ENCODE measurements at places on chromosomes 1 and 21.

- no peak for DNase-seq
Observed at GRCh38 chr1:1622788-1623094, 7.4 kb downstream of the MIB2 start.

DNA sequence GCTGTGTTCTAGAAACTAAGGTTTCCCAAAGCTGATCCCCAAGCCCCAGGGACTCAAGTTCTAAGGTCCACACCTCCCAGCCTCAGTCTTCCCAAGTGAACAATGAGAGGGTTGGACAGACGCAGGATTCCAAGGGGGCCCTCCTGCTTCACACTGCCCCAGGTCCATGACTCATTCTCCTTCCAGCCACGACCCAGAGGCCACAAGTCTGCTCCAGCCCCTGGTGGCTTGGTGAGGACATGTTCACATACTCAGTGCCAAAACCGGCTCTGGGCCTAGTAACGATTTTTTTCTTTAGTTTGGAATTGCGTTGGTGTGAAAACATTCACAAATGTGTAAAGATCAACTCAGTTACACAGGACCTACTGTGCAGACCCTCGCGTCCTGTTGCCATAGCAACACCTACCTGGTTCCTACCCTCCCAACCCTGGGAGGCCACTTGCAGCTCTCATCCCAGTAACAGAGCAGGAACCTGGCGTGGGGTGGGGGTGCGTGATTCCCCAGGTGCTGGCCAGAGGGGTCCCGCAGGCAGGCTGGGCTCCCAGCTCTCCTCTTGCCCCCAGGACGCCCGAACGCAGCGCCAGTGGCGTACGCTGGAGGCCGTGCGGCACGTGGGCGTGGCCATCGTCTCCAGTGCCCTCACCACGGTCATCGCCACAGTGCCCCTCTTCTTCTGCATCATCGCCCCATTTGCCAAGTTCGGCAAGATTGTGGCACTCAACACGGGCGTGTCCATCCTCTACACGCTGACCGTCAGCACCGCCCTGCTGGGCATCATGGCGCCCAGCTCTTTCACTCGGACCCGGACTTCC is 57.0 kb downstream of the DISP3 start:
- no peak for DNase-seq

- DNase-seq: no peak
Observed at GRCh38 chr1:242827538-242827937, 303.0 kb upstream of the PLD5 start.

GRCh38 chr1:67816506-67816905 is 16.8 kb downstream of the GNG12 start:
- no peak for DNase-seq

- no peak for DNase-seq
Observed at GRCh38 chr1:100122177-100122576, 10.6 kb downstream of the SASS6 start.

DNA sequence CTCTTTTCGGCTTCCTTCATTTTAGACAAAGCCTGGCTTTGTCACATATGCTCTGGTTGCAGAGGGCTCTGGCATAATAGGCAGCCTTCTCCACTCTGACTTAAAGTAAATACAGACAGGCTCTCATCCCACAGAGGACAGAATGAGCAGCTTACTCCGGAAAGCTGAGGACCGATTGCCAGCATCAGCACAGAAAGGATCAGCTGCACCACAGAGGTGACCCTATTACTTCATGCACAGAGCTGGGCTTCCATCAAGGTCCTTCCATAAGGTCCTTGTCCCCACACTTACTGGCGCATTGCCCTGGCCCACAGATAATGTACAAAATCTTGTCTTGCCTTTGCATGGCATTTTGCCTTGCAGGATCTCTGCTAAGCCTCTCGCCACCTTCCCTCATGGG is 67.6 kb downstream of the SEC16B start:
- no peak for DNase-seq

DNA sequence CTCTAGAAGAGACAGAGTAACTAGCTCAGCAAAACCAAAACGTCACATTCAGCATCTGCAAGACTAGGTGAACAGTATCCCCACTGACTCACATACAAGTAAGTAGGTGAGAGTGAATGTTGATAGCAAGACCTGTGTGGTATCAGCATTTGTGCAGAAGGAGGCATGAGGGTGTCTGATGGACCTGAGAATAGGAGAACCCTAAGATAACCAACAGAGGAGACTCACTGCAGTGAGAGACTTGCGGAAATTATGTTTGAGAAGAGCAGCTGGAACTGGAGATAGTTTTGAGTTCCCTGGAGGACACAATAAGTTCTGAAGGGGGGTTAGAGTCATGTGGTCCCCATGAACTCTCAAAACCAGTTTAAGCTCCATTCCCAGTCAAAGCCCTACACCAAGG is 59.1 kb downstream of the DYRK1A start:
- no peak for DNase-seq

DNA sequence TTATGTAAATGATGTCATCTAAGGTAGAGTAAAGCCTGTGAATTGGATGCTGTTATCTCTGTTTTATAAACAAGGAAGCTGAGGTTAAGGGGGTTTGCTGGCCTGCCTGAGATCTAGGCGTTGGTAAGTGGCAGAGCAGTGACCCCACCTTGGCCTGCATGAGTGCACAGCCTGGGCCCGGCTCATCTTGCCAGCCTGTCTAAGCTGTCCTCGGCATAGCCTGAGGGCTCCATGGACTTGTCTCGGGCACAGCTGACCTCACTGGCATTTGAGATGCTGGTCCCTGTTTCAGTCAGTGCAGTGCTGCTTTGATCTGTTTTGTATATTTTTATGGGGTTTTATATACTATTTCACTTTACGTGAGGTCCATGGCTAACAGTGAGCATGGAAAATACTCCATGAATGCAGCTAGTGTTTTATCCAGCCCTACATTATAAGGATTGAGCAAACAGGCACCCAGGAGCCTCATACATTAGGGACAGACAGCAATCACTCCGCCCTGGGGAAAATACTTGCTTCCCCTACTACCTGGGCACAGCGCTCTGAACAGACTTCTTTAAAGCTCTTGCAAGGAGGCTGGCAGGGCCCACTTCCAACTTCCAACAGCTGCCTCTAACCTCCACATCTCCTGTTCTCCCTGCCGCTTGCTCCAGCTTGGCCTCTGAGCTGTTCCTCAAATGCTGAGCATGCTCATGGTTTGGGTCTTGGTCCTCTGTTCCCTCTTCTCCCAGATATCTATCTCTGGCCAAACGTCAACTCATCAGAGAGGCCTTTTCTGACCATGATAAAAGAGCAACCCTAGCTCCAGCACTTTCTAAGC is 150.6 kb upstream of the HMGB4 start:
- DNase-seq: no peak

DNA sequence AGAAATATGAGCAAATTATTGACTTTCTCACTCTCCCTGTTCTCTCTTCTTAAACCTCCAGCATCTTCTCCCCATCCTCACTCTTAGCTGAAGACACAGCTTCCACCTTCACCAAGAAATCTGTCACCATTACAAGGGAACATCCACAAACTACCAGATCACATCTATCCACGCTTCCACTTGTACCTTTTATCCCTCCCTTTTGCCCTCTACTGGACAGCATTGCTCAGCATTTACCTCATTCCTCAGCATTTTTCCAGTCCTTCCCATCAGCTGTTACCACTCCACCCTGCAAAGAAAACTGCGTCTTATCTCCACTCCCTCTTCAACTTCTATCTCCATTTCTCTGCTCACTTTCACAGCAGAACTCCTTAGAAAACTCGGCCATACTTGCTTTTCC is 42.6 kb downstream of the KCNJ6 start:
- no peak for DNase-seq

GRCh38 chr1:205913451-205914154 is 29.7 kb downstream of the SLC26A9 start:
- no peak for DNase-seq

DNA sequence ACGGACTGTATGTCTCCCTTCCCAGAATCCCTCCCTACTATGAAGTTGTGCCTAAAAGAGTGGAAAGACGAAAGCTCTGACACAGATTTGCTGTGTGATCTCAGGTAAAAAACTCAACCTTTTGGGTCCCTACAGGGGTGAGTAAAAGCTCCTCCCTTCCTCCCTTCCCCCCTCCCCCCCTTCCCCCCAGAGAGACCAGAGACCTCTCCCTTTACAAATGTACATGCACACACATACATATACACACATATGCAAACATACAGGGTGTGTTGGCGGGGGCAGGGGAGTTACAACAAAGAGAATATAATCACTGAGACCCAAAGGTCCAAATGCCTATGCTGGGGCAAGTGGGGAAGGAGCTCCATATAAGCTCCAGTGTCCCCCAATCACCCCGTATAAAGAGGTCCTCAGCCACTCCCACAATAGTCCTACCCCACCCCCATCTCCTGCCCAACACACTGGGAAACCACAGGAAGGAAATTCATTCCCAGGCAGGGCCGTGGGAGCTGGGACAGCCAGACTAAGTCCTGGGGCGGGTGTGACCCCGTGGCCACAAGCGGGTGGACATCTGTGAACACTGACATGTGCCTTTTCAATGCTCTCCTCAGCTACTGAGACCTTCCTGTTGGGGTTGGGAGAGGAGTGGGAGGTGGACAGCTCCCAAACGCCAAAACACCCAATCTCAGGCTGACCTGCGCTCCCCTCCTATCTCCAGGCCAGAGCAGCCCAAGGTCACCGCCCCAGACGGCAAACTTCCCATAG is 2.0 kb downstream of the MEF2D start:
- peak; percentile 73 for DNase-seq

DNA sequence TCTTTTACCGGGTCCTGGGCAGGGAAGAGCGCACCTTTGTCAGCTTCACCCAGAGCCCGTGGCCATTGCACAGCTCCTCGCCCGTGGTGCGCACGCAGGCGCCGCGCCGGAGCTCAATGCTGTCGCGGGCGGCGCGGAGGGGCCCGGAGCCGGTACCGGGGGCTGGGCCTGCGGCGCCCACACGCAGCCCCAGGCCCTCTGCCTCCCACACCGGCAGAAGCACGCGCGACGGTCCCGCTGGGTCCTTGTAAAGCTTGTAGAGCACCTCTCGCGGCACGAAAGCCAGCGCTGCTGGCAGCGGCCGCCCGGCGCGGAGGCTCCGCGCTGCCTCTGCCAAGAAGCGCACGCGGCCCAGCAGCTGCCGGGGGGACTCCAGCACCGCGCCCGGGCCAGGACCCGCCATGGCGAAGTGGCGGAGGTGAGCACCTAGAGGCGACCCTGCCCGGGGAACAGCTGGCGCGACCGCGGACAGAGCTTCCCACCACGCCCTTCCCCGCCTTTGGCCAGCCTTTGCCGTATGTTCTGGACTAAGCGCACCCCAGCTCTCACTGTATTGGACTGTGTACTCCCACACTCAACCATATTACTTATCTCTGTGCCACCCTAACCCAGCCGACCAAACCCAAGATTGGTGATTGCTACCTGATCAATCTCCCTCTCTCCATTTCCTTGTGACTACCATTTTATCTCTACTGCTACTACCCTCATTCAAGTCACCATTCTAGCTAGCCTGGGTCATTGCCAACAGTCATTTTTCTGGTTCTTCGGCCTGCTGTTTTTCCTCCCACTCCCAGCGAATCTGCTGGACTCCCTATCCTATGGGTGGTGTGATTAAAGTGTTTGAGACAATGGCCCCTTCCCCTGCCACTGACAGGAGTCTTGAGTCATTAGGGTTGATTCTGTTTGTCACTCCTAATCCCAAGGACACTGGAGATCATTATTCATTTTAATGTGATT is at the start of gene HECTD3:
Gene HECTD3, minus strand, starts transcription at position 470 of the 957 bp plus-strand sequence. Its CDS starts 67 bp downstream, at position 403.
- peak; percentile 80 for DNase-seq

DNA sequence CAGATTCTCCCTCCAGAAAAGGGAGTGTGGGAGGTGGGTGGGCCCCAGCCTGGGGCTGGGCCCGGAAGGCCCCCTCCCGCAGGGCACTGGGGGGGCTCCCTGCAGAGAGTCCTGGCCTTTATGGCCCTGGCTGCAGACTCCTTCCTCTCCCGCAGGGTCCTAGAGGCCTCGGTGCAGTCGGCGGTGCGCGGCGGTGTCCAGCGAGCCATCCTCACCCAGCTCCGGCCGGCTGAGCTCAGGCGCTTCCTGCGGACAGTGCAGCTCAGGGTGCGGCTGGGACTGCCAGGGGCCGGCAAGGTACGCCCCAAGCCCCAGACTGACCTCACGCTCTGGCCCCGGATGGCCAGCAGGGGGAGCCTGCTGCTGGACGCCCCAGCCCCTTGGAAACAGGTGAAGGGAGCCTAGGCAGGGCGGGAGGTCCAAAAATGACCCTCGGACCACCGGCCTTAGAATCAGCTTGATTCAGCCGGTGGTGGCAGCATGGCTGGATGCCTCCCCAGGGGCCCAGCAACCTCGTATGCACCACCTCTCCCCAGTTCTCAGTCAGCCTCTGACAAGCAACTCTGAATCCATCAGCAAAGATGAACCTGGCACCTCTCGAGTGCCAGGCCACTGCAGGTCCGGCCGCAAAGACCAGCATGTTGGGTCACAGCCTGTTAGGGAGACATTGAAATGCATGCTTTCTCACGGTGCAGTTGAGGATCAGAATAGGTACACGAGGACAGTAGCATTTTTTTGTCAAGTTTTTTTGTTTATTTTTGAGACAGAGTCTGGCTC is 20.6 kb downstream of the MTHFR start:
- peak; percentile 69 for DNase-seq

DNA sequence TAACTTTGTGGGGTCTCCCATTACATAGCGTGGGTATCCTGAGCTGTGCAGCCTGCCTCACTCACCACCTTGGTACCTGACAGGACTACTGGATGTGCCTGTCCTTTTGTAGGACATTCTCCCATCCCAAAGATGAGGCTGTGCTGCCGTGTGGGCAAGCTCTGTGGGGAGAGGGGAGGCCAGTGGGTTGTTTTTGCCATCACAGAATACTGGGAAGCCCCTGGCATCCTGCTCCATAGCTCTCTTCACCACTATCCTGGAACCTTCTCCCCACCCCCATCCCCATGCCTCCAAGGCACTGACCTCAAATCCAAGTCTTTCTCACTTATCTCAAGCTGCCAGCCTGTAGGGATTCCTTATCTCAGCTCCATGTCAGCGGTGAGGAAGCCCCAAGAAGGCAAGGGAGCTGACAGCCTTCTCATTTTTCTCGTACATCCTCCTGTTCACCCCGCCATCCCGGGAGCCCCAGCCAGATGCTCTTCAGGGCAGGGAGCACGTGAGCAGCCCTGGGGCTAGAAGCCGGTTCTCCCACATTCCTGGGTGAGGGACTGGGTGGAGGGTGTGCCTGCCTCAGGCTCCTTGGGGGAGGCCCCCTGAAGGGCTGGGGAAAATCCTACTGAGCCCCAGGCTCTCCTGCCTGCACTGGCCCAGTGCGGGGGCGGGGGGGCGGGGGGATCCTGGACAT is 2.4 kb upstream of the ELF3 start:
- no peak for DNase-seq

DNA sequence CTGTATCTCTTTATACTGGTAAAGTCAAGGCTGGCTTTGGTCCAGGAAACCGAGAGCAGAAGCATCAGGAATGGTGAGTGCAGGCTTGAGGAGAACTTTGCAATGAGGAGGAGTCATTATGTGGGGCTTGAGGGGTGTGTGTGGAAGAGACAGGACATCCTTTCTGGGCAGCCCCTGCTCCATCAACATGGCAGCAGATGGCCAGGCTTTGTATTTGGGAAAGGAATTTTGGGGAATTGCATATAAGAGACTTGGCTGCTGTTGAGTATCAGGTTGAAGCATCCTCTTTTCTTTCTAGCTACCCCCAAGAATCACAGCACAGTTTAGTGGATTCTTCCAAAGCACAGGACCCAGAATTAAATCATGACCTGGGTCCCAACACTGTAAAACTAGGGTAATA is 33.4 kb downstream of the VTCN1 start:
- DNase-seq: no peak

Data from posterior cingulate gyrus (tissue), 11 donors.